Pulmonary artery endothelial cell (primary cell): ENCODE measurements at places on chromosomes 16 and 17.

DNA sequence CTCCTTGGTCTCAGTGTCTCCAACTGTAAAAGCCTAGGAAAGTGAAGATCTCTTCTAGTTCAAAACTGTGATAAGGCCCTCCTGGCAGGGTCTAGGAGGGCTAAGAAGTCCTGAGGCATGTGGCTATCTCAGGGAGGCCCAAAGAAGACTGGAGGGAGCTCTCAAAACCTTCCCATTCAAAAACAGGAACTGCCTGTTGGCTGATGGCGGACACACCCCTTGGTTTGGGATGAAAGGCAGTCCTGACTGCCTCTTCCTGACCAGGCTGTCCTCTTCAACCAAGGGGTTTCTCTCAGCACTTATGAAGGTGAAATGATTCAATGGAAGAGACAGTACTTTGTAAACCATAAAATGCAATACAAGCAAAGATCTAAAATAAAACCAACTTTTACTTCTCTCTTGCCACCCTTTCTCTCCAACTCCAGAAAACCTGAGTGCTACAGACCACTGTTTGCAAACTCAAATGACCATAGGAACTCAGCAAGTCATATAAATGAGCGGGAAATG lies 4.7 kb downstream of the ZNF764 start:
- DNase-seq = no peak

DNA sequence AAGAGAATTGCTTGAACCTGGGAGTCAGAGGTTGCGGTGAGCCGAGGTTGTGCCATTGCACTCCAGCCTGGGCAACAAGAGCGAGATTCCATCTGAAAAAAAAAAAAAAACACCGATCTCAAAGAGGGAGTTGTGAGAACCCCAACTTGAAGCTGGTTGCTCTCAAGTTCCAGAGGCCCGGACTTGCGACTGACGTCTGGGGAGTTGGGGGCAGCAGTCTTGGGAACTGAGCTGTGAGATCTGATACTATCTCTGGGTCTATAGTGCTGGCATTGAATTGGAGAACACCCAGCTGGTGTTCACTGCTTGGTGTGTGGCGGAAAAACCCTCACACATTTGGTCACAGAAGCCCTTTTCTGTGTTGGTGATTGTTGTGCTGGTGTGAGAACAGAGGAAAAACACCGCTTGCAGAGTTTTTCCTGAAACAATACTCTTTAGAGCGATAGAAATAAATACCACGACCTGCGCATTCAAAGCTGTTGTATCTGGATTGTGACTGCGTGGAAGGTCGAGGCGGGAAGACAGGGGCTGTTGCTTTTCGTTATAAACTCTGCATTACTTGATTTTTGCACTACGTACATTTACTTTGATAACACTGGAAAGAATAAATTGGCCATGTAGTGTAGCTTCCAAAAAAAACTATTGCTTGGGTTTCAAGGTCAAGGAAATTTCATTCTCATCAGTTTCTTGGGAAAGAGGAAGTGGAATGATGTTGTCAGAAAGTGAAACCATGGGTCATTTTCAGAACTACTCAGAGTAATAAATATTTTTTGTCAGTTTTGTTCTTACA lies 8.8 kb downstream of the SCIMP start:
- DNase-seq = no peak

DNA sequence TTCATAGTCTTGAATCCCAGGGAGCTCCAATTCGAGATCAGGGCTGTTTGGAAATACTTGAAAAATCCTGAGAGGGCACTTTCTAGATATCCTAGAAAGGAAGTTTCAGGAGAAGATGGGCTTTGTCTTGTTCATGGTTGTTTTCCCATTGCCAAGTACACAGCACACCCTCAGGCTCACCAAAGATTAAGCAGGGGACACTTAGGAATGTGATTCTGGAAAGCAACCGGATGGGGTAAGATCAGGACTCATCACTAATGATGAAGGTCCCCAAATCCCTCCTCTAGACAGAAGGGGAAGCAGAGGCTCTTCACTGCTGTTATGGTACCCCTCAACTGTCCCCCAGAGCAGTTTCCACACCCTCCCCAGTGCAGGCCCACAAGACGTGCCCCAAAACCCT lies 40.7 kb downstream of the VAC14 start:
- no peak for DNase-seq

- no peak for DNase-seq
Measured at GRCh38 chr17:82355770-82356427, 3.1 kb upstream of the TEX19 start.

DNA sequence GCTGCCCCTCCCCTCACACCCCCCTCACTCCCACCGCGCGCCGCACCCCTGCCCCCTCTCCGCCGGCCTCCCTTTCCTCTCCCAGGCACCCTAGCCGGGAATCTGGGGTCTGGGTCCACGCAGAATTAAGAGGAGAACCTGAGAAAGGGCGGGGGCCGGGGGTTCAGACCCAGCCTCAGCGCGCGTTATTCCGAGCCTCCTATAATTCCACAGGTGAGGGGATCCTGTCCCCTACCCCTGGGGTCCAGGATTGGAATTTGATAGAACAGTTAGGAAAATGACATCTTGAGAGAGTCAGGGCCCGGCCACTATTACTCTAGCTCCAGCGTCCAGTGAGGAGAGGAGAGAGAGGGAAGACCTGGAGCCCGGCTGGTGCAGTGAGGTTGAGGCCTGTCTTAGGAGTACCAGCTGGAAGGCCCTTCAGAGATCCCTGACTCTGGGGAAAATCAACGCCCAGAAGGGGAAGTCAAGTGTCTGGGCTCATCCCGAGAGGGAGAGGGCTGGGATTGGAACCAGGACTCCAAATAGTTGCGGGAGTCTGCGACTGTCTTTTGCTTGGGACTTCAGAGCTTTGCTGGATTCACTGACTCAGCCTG lies 17.3 kb downstream of the GRB7 start:
- DNase-seq = no peak

GRCh38 chr16:26963109-26963508 lies 103.6 kb upstream of the C16orf82 start:
- DNase-seq = no peak

DNA sequence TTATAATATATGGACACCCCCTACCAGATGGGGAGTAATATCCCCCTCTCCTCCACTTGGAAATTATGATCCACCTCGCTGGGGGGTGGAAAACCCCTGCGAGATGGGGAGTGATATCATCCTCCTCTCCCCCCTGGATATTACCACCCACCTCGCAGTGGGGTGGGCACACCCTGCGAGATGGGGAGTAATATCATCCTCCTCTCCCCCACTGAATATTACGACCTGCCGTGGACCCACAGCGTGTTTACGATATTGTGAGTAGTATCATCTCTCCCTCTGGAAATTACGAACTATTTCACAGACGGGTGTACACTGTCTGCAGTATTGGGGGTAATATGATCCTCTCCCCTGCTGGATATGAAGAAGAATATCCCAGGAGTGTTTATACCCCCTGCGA lies 228.3 kb upstream of the WSCD1 start:
- no peak for DNase-seq

GRCh38 chr17:75845058-75845711 lies 981 bp upstream of the UNC13D start:
- DNase-seq = no peak

DNA sequence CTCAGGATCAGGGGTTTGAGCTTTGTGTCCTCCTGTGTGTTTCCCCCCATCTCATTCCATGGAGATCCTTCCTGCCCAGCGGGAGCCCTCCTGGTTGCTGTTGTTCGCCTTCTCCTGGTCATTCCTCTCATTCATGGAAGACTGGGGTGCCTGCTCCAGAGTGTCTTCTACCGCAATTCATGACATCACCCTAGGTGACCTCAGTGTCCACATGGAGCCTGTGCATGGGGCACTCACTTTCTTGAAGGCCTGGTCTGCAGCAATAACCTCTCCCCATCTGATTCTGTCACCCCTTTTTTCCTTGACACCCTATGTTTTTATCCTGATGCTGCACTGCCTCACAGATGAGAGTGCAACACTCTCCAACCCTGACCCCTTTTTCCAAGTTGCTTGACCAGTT lies 21.4 kb upstream of the ARHGAP17 start:
- DNase-seq = no peak

GRCh38 chr17:55492781-55493341 lies 18.4 kb downstream of the SMIM36 start:
- no peak for DNase-seq

DNA sequence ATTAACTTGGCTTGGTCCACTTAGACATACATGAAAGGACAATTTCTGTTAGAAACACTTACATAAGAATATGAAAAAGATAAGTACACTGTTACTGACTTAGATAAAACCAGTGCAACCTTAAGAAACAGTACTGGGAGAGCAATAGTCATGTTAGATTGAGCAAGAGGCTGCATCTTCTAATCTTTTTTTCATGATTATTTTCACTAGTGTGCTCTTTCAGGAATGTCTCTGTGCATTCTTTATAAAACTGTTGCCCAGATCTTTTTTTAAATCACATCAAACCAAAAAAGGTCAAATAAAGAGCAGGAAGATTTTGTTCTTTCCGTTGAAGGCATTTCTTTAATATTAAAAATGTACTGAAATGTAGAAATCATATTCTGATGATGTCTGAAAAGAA lies 100.7 kb upstream of the AXIN2 start:
- DNase-seq = no peak

DNA sequence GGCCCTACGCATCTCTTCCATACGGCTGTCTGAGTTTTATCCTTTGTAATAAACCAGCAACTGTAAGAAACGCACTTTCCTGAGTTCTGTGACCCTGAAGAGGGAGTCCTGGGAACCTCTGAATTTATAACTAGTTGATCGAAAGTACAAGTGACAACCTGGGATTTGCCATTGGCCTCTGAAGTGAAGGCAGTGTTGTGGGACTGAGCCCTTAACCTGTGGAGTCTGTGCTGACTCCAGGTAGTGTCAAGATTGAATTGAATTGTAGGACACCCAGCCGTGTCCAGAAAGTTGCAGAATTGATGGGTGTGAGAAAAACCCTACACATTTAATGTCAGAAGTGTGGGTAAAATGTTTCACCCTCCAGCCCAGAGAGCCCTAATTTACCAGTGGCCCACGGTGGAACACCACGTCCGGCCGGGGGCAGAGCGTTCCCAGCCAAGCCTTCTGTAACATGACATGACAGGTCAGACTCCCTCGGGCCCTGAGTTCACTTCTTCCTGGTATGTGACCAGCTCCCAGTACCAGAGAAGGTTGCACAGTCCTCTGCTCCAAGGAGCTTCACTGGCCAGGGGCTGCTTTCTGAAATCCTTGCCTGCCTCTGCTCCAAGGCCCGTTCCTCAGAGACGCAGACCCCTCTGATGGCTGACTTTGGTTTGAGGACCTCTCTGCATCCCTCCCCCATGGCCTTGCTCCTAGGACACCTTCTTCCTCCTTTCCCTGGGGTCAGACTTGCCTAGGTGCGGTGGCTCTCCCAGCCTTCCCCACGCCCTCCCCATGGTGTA lies 1.5 kb downstream of the GAA start:
- DNase-seq = no peak

DNA sequence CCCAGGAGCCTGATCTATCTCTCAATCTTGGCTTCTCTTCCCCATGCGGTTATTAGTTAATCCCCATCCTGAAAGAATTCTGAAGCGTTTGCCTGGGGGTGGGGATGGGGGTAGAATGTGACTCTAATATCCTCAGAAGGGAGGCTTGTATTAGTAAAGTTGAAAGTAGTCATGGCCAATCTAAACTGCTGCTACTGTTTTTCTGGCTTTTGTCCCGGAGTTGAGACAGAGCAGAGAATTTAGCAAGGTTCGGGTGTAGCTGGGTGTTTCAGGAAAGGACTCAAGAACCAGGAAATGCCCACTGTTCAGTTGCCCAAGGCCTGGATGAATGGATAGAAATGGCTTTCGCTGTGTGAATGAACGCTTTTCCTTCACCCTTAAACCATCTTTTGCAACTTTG lies 17.6 kb upstream of the ITGAM start:
- no peak for DNase-seq

DNA sequence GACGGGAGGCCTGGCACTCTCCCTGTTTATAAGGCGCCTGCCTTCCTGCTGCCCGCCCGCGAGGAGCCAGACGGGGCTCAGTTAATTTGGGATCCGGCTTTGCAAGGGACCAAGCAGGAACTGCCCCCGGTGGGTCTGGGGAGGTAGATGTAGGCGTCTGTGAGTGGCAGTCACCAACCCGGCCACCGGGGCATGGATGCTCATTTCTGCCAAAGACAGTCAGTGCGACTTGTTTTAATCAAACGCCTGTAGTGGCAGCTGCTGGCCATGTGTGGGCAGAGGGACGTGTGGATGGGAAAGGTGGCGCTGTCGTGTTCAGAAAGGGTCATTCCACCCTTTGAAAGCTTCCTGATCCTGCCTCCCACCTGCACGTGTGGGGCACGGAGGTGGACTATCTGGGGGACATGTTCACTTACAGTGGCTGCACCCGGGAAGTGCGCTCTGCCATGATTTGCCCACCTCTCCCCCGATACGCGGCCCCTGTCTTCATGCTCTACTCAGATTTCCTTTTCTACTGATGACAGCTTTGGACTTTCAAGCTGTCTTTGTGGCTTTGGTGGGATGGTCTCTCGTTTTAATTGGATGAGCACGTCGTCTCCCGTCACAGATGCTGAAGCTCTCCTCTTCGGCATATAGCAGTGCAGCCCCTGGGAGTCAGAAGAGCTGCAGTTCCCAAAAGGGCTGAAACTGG lies 60.3 kb upstream of the CIBAR2 start:
- DNase-seq = no peak

- DNase-seq = no peak
Measured at GRCh38 chr16:79334127-79334526, 266.4 kb downstream of the MAF start.

- DNase-seq = peak; percentile 39
Measured at GRCh38 chr16:23362460-23363317, 60.6 kb downstream of the SCNN1B start.

GRCh38 chr17:28828294-28829040 lies 14.1 kb downstream of the FAM222B start:
- DNase-seq = no peak

GRCh38 chr16:23519282-23519681 lies 9.0 kb upstream of the GGA2 start:
- DNase-seq = no peak

- DNase-seq = no peak
Measured at GRCh38 chr16:11635113-11635652, 33.1 kb upstream of the SNN start.

- no peak for DNase-seq
Measured at GRCh38 chr17:48631693-48632578, 5.8 kb upstream of the HOXB9 start.

DNA sequence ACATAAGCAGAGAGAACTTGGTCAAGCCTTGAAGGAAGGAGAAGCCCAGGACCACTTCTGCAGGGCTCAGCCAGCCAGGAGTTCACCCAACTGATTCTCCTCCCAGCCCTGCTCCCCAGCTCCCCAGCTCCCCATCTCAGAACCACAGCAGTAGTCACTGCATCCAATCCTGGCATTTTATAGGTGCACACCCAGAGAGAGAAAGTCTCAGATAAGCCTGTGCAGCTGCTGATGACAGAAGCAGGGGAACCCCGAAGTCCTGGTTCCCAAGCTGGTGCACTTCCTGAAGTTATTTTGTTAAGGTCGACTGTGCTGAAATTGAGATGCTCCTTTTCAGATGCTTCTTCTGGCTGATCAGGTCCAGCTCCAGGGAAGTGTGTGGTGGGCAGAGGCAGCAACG lies 6.6 kb downstream of the RNF112 start:
- no peak for DNase-seq

DNA sequence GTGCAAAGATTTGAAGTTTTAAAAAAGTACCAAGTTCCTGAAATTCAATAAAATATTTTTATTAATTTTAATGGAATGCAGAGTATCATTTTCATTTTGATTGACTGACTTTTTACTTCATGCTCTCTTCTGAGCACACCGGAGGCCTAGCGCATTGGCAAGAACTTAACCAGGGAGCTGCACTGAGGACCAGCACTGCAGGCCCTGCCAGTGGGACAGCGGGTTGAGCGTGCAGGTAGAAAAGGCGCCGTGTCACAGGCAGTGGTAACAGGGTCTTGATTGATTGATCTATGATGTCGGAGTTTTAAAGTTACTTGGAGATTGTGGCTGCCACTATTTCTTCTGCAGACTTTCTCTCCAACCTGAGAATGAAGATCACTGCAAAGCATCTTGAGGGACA lies 43.7 kb downstream of the WDR45B start:
- no peak for DNase-seq
